ENCODE measurements at places on chromosomes 7 and 10.
A peak's percentile ranks its signal among the peaks of the same experiment; 100 is the strongest.

DNA sequence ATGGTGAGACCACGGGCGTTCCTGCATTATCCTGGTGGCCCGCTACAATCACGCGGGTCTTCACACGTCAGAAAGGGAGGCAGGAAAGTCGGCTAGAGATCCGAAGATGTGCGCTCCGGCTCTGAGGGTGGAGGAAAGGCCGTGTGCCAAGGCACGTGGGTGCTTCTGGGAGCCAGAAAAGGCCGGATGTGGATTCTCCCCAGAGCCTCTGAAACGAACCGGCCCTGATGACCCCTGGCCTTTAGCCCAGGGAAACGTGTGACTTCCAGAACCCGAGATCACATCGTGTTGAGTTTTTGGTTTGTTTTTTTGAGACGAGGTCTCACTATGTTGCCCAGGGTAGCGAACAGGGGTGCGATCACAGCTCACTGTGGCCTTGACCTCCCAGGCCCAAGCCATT lies 244.2 kb downstream of the ELFN1 start:
- no peak for DNase-seq

DNA sequence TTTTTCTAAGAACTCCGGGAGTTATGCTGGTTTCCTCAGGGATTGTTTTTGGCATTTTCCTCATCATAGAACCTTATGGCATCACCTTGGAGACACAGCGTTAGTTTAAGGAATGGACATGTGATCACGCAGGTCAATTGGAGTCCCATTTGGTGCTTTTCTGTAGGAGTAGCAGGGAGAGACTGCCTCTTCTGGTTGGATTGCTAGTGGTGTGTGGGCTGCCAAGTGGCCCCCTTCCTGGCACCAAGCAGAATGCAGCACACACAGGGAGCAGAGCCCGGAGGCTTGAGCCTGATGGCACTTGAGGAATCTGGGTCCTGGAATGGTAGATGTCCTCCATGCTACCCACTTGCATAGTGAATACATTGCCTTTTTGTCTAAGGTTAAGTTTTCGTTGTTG lies 57.9 kb downstream of the SDK1 start:
- no peak for DNase-seq

DNA sequence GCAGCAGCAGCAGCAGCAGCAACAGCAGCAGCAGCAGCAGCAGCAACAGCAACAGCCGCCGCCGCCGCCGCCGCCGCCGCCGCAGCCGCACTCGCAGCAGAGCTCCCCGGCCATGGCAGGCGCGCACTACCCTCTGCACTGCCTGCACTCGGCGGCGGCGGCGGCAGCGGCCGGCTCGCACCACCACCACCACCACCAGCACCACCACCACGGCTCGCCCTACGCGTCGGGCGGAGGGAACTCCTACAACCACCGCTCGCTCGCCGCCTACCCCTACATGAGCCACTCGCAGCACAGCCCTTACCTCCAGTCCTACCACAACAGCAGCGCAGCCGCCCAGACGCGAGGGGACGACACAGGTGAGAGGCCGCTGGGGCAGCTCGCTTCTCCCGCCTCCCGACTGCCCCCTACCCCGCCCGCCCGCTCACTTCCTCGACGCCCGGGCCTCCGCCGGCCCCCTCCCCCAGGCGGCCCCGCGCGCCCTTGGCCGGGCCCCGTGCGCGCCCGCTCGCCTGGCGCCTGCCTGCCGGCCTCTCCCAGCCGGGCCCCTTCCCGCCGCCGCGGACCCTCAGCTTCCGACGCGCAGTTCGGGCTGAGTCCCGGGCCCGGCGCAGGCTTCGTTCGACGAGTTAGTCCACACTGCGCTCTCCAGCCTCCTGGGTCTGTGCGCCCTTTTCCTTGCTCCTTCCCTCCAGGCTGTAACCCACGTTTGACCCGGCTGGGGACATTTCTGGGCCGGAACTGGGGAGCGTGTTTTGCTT lies 882 bp downstream of the DLX6 start:
- peak; percentile 82 for DNase-seq

DNA sequence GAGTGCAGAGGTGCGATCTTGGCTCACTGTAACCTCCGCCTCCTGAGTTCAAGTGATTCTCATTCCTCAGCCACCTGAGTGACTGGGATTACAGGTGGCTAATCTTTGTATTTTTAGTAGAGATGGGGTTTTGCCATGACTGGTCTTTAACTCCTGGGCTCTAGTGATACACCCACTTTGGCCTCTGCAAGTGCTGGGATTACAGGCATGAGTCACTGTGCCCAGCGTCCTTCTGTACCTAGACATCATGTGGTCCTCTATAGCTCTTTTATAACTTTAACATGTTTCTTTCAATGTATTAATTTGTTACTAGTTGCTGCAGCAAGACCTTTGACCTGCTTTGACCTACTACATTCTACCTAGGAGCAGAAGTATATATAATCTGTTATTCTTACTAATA lies 38.7 kb upstream of the BICC1 start:
- DNase-seq: no peak

DNA sequence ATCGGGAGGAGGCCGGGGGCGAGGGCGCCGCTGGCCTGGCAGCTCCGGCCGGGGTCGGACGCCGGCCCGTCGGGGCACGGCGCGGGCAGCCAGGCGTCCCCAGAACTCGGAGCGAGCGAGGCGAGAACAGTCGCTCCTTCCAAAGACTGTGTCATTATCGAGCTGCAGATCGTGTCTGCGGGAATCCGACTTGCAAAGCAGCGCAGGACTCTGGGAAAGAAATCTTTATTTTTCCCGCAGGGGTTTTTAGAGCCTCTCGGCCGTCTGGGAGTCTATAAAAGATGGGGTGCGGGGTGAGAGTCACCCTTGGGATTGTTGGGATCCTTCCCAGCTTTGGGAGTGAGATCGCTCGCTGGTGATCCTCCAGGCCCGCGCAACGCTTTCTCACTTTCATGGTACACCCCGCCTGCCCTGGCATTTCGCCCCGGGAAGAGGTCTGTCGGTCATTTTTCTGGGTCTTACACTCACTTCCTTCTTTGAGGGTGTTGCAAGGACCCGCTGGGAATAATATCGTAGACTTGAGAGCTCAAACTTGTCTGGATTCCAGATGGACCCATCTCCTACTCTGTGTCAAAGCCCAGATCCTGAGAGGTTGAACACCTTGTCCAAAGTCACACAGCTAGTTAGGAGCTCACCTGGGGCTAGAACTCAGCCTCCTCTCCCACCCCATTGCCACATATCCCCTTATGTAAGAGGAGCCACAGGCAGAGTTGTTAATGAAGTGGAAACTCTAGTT lies 1.0 kb downstream of the UBTD1 start:
- no peak for DNase-seq

- DNase-seq: no peak
Observed at GRCh38 chr7:50709151-50709550, 73.5 kb downstream of the GRB10 start.

- DNase-seq: peak; percentile 57
Observed at GRCh38 chr10:93376372-93377293, 105.5 kb downstream of the MYOF start.

DNA sequence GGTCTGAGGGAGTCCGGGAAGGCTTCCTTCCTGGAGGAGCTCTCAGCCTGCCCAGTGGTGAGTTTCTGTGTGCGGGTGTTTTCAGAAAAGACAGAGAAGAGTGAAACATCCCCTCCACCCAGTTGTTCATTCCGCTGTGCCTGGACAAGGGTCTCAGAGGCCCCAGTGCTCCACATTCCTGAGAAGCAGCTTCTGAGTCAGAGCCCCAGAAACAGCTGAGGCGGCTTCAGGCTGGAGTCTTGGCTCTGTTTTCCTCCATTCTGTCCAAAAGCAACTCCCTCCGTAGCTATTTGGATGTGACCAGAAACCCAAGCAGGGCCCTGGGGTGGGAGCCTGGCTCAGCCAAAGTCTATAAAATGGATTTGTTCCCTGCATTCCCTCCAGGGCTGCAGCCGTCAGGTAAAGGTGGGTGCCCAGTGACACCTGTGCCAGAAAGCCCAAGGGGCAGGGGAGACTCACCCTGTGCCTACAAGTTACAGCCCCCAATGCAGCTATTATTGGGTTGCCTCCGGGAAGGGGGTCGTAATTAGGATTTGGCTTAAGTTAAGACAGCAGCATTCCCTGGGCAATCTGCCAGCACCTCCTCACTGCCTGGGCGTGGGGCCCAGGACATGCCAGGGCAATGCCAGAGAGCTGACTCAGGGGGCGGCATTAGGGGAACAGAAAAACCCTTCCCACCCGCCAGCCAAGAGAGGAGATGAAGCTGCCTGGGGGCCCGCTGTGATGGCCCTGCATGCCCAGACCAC lies 13.1 kb upstream of the CAMK2G start:
- no peak for DNase-seq

GRCh38 chr7:31256506-31256905 lies 84.0 kb downstream of the NEUROD6 start:
- DNase-seq: no peak

DNA sequence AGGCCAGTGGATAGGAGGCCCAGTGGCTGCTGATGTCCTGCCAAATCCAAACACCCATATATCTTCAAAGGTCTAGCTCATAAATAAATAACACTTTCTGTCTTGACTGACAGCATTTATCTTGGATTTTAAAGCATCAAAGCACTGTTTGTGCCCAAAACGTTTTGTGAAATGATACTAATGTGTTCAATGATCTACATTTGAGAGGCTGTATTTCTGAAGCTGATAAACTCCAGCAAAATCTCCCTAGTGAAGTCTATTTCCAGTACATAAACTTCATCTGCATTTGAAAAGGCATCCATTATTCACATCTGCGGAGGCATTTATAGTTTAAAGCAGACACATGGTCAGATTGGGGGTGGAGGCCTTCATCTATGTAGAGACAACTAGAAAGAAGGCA lies 276.3 kb downstream of the HPSE2 start:
- DNase-seq: no peak

DNA sequence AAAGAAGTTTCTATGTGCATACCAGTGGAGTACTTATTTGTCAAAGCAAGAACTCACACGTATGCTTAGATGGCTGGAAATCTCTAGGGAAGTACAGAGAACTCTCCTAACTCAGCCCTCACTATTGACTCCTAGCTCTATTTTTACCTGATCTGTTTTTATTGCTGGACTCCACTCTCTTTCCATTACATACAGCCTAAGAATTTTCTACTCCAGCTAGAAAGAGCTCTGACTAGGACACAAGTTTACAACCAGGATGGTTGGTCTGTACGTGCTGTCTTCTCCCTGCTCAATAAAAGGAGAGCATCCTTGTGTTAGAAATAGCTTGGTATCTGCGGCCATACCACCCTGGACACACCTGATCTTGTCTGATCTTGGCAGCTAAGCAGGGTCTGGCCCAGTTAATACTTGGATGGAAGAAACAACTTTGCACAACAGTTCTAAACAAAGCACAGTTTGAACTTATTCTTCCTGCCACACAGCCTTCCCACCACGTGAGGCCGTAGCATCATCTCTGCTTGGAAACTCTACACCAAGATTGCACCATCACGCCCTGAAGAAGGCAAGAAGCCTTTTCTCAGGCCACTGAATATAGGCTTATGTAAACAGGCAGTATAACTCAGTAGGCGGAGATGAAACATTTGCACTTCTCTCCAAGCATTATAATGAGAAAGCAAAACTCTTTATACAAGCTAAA lies 50.7 kb downstream of the KCNMA1 start:
- no peak for DNase-seq

DNA sequence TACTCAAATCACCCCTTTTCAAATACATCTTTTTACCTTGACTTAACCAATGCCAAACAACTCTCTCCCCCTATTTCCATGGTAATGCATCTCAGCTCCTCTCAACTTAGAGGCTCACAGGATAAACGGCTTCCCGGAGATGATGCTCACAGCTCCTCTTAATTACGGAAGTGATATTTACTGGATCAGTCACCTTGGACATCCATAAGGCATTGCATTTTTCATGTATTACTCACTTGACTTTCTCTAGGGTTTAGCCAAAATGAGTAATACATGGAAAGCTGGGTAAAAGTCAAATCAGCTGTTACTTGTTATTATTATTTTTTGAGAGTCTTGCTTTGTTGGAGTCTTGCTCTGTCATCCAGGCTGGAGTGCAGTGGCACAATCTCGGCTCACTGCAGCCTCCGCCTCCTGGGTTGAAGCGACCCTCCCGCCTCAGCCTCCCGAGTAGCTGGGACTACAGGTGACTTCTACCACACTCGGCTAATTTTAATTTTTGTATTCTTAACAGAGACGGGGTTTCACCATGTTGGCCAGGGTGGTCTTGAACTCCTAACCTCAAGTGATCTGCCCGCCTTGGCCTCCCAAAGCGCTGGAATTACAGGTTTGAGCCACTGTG lies 73.3 kb upstream of the RHEB start:
- DNase-seq: no peak

GRCh38 chr10:93742633-93743349 lies 14.9 kb upstream of the LGI1 start:
- DNase-seq: no peak

DNA sequence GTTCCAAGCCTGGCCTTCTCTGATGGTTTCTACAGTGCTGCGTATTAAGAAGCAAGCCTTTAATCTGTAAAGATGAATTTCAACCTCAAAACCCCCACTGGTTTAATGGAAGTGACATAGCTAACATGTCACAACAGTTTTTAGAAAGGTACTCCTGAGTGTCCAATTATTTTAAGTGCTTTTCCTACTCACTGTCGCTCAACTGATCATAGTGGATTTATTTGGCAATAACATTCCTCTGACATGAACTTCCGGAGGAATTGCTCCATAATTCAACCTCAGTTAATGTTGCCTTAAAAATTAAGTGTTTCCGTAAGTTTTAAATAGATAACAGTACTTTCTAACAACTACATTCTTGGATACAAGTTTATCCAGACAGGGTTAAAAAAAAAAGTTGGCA lies 57.5 kb downstream of the AGMO start:
- no peak for DNase-seq

DNA sequence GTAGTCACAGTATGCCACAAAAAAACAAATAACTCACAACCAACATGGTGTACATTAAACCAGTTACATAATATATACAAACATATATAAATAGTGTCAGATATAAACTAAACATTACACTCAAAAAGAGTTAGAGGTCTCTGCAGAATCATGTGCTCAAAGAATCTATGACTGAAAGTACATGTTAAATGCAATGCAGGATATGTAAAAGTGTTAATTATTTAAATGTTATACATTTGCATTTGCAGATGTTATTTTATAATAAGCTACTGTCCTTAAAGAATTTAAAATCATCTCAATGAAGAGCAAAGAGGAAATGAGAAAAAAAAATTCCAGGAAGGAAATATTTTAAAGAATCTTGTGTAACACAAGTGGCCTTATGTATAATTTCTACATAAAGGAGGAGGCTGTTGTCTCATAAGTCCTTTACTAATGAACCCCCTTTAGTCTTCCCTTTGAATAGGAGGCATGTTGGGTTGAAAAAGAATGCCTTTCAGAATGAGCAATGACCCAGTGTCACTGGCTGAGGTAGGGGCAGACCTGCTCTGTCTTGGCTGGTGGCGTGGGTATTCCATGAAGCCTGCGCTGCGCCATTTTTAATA lies 148.9 kb downstream of the ITGA8 start:
- no peak for DNase-seq

- no peak for DNase-seq
Observed at GRCh38 chr7:2525658-2526630, 6.4 kb downstream of the LFNG start.

DNA sequence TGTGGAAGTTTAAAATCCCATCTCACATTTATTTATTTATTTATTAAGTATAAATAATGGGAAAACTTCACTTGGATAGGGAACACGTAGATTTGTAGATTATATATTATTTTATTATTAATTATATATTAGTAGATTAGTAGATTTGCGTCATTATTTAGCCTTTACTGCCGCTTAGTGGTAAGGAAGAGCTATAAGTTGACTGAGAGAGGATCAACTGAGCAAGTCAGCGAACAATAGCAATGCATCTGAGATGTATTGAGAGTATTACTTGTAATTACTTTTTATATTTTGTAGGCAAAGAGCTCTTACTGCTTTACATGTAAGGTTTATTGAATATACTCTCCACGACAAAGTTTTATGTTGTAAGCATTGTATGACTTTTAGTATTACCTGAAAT lies 244.5 kb upstream of the ANKRD30A start:
- no peak for DNase-seq

All from WERI-Rb-1 (cell line).